ENCODE measurements at places on chromosomes 2 and 18. TPM values are rescaled to one million over a fixed set of nuclear protein-coding genes. Genes with fewer than 3 reads are reported as not detected.

DNA sequence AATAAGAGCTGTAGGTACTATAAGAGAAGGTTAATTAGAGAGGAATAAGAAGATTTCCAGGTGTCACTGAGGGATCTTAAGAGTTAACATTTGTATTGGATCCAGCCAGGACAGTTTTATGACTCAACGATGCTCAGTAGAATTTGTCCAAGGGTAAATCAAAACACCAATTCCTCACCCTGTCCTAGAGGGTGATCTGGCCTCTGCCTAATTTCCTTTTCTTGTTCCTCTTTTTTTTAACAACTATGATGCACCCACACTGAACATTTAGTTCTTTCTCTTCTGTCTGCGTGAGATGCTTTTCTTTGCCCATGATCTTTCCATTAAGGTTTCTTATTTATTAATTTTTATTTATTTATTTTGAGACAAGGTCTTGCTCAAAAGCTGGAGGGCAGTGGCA, 92.0 kb downstream of the PMS1 start:
- H3K36me3 ChIP-seq: peaks cover 2% of the 10 kb centered on the region
- DNase-seq: no peak
- H3K27me3 ChIP-seq: no peaks in the 10 kb centered on the region
- no peak overlapping the region for H3K27ac ChIP-seq
- no peaks in the 10 kb centered on the region for H3K4me1 ChIP-seq

DNA sequence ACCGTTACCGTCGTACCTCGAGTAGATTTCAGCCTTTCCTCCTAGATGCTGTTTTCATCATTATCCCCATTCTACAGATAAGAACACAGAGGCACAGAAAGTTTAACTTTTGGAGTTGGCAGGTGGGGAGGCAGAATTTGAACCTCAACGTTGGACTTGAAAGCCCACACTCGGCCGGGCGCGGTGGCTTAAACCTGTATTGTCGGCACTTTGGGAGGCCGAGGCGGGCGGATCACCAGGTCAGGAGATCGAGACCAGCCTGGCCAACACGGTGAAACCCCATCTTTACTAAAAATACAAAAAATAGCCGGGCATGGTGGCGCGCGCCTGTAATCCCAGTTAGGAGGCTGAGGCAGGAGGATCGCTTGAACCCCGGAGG, 11.5 kb downstream of the CATIP start:
- peak overlapping the region; percentile 55 for H3K4me3 ChIP-seq
- no peaks in the 10 kb centered on the region for H3K4me1 ChIP-seq
- H3K27me3 ChIP-seq: peaks cover 3% of the 10 kb centered on the region
- peak overlapping the region; percentile 7 for H3K27ac ChIP-seq

The KCTD1 gene
- total RNA-seq: 27.0 TPM

The INPP1 gene
- 11.3 TPM for total RNA-seq

The C18orf32 gene
- 40.3 TPM for total RNA-seq

The BIRC6 gene
- 86.1 TPM for total RNA-seq

The CCDC102B gene
- total RNA-seq: 10.2 TPM

- no peaks in the 10 kb centered on the region for H3K36me3 ChIP-seq
- peak; percentile 59 for DNase-seq
- H3K27me3 ChIP-seq: no peaks in the 10 kb centered on the region
- no peak overlapping the region for H3K4me3 ChIP-seq
- peaks cover 5% of the 10 kb centered on the region for H3K4me1 ChIP-seq
Measured at GRCh38 chr2:132581991-132582738, 87.8 kb downstream of the LYPD1 start.

GRCh38 chr18:3179430-3180089, 40.2 kb downstream of the MYOM1 start:
- H3K4me3 ChIP-seq: no peak overlapping the region
- no peaks in the 10 kb centered on the region for H3K36me3 ChIP-seq
- H3K27me3 ChIP-seq: no peaks in the 10 kb centered on the region

GRCh38 chr2:58045580-58046334, 849 bp upstream of the VRK2 start:
- no peaks in the 10 kb centered on the region for H3K27me3 ChIP-seq
- no peak for DNase-seq
- H3K4me3 ChIP-seq: peak overlapping the region; percentile 77
- H3K4me1 ChIP-seq: peaks cover 16% of the 10 kb centered on the region
- peak overlapping the region; percentile 86 for H3K27ac ChIP-seq
